ENCODE measurements at places on chromosomes 2 and 18.

DNA sequence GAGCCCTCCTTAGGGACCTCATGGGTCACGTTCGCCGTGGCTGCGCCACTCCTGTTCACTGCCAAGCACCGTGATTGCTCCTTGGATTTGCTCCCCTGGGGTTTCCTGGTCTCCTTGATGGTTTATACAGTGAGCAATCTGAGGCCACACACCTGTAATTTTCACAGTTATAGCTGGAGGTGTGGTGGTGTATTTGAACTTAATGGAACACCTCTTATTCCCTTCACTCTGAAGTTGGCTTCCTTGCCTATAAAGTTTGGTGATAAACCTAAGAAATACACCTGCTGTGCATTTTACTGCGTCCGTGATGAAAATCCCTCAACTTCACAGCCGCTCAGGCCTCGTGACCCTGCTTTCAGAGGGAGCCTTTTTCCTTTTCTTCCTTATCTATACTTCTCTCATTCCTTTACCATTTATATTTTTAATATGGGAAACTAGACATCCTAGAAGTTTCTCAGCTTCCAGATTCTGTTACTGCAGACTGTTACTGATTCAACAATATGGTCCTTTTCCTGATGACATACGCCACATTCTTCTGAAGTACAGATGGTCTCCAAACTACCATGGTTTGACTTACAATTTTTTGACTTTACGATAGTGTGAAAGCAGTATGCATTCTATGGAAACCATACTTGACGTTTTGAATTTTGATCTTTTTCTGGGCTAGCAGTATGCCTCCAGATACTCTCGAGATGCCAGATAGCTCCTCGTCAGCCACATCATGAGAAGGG is 8.6 kb downstream of the ATG4B start:
- DNase-seq = no peak

DNA sequence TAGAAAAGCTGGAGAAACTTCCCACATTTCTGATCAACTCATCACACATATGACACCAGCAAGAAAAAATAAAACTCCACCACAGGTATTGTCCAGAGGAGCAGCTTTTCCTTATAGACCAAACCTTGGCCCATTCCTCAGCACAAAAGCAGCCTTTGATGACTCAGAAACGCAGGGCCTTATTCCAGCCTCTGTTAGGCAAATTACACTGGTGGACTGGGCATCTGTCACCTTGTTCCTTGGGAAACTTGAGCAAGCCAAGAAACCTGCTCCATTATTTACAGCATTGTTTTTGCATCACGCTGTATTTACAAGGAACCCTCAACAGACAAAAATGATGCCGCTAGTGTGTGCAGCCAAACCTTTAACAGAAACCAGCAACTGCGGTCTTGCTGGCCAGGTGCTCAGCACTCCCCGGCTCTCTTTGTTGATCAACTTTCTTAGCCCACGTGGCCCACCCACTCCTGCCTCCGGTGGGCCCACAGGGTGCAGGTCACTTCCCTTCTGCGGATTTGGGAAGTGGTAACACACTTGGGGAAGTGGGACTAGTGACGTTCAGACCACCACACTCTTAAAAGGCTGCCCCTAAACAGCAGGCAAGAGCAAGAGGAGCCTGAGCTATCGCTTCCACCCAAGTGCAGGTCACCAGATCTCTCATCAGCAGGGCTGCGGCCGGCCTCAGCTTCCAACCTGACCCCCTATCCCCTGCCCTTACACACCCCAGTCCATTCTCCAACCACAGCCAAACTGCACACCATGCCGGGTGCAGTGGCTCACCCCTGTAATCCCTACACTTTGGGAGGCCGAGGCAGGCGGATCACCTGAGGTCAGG is 1.5 kb downstream of the AP1S3 start:
- DNase-seq = no peak

GRCh38 chr18:62857263-62857976 is 142.1 kb downstream of the PHLPP1 start:
- no peak for DNase-seq

DNA sequence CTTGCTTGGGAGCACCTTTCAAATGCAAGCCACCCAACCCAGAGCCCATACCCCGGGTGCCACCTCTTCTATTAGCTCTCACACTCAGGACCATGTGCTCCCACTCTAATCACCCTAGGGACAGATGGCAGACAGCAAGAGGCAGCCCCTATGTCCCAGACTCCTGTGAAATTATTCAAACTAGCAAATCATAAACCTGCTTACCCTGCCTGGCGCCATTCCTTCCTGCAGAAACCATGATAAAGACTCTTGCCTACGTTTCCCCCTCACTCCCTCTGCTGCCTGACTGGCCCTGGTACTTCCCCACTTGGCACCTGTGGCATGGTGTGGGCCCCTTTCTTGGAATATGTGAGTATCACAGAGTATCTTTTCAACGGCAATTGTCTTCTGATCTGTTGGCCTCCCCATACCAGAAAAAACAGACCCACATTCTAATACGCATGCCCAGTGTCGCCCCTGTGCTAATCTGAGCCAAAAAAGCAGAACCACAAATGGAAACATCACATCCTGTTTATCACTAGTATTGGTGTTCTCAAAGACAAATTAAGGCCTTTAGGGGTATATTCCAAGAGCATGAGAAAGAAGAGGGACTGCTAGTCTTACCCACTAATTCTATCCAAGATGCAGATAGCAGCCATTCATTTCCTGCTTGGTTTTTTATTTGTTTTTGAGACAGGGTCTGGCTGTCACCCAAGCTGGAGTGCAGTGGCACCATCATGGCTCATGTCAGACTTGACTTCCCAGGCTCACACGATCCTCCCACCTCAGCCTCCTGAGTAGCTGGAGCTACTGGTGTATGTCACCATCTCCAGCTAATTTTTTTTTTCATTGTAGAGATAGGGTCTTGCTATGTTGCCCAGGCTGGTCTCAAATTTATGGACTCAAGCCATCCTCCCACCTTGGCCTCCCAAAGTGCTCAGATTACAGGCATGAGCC is 44.1 kb upstream of the TTC39C start:
- DNase-seq = peak; percentile 37
